ENCODE measurements at places on chromosomes 2 and 18.
A peak's percentile ranks its signal among the peaks of the same experiment; 100 is the strongest.

DNA sequence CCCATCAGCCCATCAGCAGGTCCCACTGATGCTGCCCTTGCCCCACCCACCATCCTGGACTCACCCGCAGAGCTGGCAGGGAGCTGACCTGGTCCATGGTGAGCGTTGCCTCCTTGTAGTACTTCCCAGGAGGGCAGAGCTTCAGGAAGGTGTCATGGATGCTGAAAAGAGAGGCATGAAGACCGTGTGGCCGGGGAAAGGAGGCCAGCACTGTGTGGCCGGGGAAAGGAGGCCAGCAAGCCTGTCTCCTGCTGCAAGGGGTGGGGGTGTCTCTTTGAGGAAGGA lies 11.9 kb downstream of the CIB4 start:
- peaks cover 36% of the 10 kb centered on the region for H3K4me1 ChIP-seq
- H3K27me3 ChIP-seq = no peaks in the 10 kb centered on the region
- DNase-seq = no peak
- H3K4me3 ChIP-seq = no peak overlapping the region
- no peaks in the 10 kb centered on the region for H3K36me3 ChIP-seq
- no peak overlapping the region for H3K27ac ChIP-seq

GRCh38 chr2:37553411-37554154 lies 117.9 kb downstream of the CDC42EP3 start:
- H3K27ac ChIP-seq = no peak overlapping the region
- H3K36me3 ChIP-seq = no peaks in the 10 kb centered on the region
- H3K4me3 ChIP-seq = no peak overlapping the region
- H3K27me3 ChIP-seq = no peaks in the 10 kb centered on the region
- no peak for DNase-seq

GRCh38 chr2:168185583-168186274 lies 61.7 kb downstream of the STK39 start:
- H3K27ac ChIP-seq = no peak overlapping the region
- H3K4me3 ChIP-seq = no peak overlapping the region
- H3K36me3 ChIP-seq = no peaks in the 10 kb centered on the region
- H3K4me1 ChIP-seq = peaks cover 11% of the 10 kb centered on the region
- no peak for DNase-seq
- no peaks in the 10 kb centered on the region for H3K27me3 ChIP-seq

DNA sequence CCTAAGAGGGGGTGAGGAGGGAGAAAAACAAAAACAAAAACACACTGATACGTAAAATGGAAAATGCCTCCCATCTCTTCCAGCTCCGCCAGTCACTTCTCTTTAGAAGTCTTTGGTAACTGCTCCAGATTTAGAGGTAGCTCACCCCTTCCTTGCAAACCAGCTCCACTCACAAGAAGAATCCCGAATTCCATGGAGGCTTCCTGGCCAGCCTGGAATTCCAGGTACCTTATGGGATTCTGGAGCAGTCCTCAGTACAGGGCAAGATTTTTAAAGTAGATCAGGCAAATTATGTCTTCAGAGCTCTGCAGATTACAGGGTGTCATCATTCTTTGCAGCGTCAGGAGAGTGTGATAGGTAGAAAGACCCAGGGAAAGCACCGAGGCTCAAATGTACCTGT lies 4.8 kb downstream of the STON1 start:
- no peak overlapping the region for H3K27ac ChIP-seq
- H3K36me3 ChIP-seq = no peaks in the 10 kb centered on the region
- no peaks in the 10 kb centered on the region for H3K4me1 ChIP-seq
- no peak overlapping the region for H3K4me3 ChIP-seq

- H3K4me3 ChIP-seq = no peak overlapping the region
- H3K27me3 ChIP-seq = no peaks in the 10 kb centered on the region
- DNase-seq = no peak
- H3K36me3 ChIP-seq = no peaks in the 10 kb centered on the region
- peaks cover 11% of the 10 kb centered on the region for H3K4me1 ChIP-seq
These were observed 21.0 kb downstream of the MYO1B start for GRCh38 chr2:191266201-191266600.

- H3K4me1 ChIP-seq = peaks cover 52% of the 10 kb centered on the region
- no peak overlapping the region for H3K27ac ChIP-seq
- no peaks in the 10 kb centered on the region for H3K36me3 ChIP-seq
- no peaks in the 10 kb centered on the region for H3K27me3 ChIP-seq
- no peak overlapping the region for H3K4me3 ChIP-seq
- DNase-seq = no peak
These were observed 42.4 kb downstream of the TNS1 start for GRCh38 chr2:217960351-217960750.

GRCh38 chr2:13818002-13818401 lies 814.5 kb upstream of the LRATD1 start:
- H3K4me1 ChIP-seq = no peaks in the 10 kb centered on the region
- no peak for DNase-seq
- H3K27ac ChIP-seq = no peak overlapping the region

- H3K27me3 ChIP-seq = no peaks in the 10 kb centered on the region
- H3K4me3 ChIP-seq = no peak overlapping the region
- DNase-seq = no peak
- no peak overlapping the region for H3K27ac ChIP-seq
- H3K36me3 ChIP-seq = no peaks in the 10 kb centered on the region
These were observed 532.4 kb upstream of the SALL3 start for GRCh38 chr18:78447211-78447610.

- H3K27me3 ChIP-seq = no peaks in the 10 kb centered on the region
- H3K36me3 ChIP-seq = no peaks in the 10 kb centered on the region
- no peak for DNase-seq
- no peak overlapping the region for H3K4me3 ChIP-seq
- no peak overlapping the region for H3K27ac ChIP-seq
These were observed 125.1 kb downstream of the ATL2 start for GRCh38 chr2:38251940-38252339.

GRCh38 chr2:98730053-98730706 lies 752 bp downstream of the MGAT4A start:
- no peak overlapping the region for H3K27ac ChIP-seq
- DNase-seq = peak; percentile 68
- no peak overlapping the region for H3K4me3 ChIP-seq
- H3K27me3 ChIP-seq = no peaks in the 10 kb centered on the region
- peaks cover 15% of the 10 kb centered on the region for H3K4me1 ChIP-seq
- no peaks in the 10 kb centered on the region for H3K36me3 ChIP-seq

DNA sequence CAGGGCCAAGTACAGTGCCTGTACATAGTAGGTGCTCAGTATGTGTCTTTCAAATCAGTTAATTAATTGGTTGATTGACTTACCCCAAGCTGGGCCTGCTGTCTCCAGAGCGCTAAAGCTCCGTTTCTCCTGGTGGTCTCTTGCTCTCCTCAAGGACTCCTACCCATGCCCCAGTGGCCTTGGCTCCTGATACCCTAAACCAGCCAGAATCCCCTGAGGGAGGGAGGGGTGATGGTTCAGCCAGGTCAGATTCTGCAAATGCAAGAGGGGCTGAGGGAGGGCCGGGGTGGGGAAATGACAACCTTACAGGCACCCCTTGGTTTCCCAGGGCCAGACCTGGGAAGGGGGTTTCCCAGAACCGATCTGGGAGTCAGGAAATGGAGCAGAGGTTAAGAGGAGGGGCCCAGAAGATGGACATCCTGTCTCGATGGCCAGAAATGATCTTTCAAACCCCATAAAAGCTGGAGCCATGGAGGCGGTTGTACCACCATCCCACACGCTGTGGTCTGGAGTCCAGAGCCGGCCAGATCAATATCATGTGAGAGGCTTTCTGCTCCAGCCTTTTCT lies 209.1 kb downstream of the TNS1 start:
- no peaks in the 10 kb centered on the region for H3K36me3 ChIP-seq
- H3K27ac ChIP-seq = no peak overlapping the region
- H3K4me1 ChIP-seq = peaks cover 21% of the 10 kb centered on the region
- H3K4me3 ChIP-seq = no peak overlapping the region

- no peaks in the 10 kb centered on the region for H3K4me1 ChIP-seq
- H3K4me3 ChIP-seq = no peak overlapping the region
- H3K36me3 ChIP-seq = no peaks in the 10 kb centered on the region
- H3K27me3 ChIP-seq = no peaks in the 10 kb centered on the region
- DNase-seq = no peak
- H3K27ac ChIP-seq = no peak overlapping the region
These were observed 469.3 kb downstream of the PLCL1 start for GRCh38 chr2:198273660-198274059.

- no peaks in the 10 kb centered on the region for H3K36me3 ChIP-seq
- no peak for DNase-seq
- H3K4me3 ChIP-seq = no peak overlapping the region
- H3K27ac ChIP-seq = no peak overlapping the region
- H3K4me1 ChIP-seq = no peaks in the 10 kb centered on the region
These were observed 9.8 kb upstream of the INO80D start for GRCh38 chr2:206095536-206096332.

GRCh38 chr2:144136297-144137010 lies 383.5 kb downstream of the ZEB2 start:
- no peak overlapping the region for H3K27ac ChIP-seq
- H3K36me3 ChIP-seq = no peaks in the 10 kb centered on the region
- H3K27me3 ChIP-seq = no peaks in the 10 kb centered on the region
- DNase-seq = no peak
- H3K4me1 ChIP-seq = peaks cover 3% of the 10 kb centered on the region
- no peak overlapping the region for H3K4me3 ChIP-seq

DNA sequence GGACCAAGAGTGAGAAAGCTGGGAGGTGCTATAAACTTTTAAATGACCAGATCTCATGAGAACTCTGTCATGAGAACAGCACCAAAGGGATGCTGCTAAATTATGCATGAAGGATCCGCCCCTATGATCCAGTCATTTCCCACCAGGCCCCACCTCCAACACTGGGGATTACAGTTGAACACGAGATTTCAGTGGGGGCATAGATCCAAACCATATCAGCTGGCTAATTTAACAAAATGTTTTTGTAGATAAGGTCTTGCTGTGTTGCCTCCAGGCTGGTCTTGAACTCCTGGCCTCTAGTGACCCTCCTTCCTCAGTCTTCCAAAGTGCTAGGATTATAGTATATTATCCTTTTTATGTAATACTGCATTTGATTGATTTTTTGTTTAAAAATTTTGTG lies 56.0 kb downstream of the NBEAL1 start:
- H3K4me1 ChIP-seq = no peaks in the 10 kb centered on the region
- no peaks in the 10 kb centered on the region for H3K27me3 ChIP-seq
- H3K4me3 ChIP-seq = no peak overlapping the region
- no peak overlapping the region for H3K27ac ChIP-seq
- H3K36me3 ChIP-seq = peaks cover 18% of the 10 kb centered on the region
- DNase-seq = no peak

DNA sequence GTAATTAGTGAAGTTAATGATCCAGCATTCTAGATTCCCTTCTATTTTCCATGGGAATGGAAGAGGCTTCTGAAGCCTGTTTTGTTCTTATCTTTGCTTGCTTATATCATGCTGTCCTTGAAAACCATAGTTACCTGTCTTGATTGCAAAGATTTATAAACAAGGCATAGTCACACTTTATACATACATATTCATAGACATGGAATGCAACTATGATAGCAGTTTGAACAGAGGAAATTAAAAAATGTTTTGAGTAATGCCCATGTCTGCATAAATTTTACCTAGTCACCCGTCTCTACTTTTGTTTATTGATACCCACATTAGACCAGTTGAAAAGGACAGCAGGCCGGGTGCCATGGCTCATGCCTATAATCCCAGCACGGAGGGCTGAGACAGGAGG lies 289.0 kb downstream of the PTPRM start:
- no peak overlapping the region for H3K4me3 ChIP-seq
- no peaks in the 10 kb centered on the region for H3K36me3 ChIP-seq
- H3K27me3 ChIP-seq = no peaks in the 10 kb centered on the region
- no peak for DNase-seq
- peaks cover 60% of the 10 kb centered on the region for H3K4me1 ChIP-seq

- H3K4me1 ChIP-seq = no peaks in the 10 kb centered on the region
- no peak for DNase-seq
These were observed 1.4 kb downstream of the TOGARAM2 start for GRCh38 chr2:28982381-28982950.

DNA sequence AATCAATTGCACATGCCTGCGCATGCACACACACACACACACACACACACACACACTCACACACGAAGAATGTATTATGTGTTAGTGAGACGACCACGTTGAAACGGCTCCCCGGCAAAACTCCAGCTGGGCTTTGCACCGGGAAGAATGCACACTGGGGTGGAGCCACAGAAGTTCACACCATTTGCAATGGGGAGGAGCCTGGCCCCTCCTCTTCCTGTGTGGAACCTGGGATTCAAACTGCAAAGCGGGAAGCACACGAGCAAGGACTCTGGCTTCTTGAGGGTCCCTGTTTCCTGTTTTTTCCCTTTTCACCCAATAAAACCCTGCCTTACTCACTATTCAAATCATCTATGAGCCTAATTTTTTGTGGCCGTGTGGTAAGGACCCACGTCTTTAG lies 304.0 kb upstream of the TMEFF2 start:
- no peak overlapping the region for H3K4me3 ChIP-seq
- no peak for DNase-seq
- no peak overlapping the region for H3K27ac ChIP-seq
- H3K27me3 ChIP-seq = no peaks in the 10 kb centered on the region
- H3K36me3 ChIP-seq = no peaks in the 10 kb centered on the region

- H3K4me3 ChIP-seq = no peak overlapping the region
- H3K4me1 ChIP-seq = peaks cover 12% of the 10 kb centered on the region
- H3K27ac ChIP-seq = no peak overlapping the region
- H3K36me3 ChIP-seq = no peaks in the 10 kb centered on the region
These were observed 76.3 kb downstream of the GPD2 start for GRCh38 chr2:156512451-156512850.

- H3K4me3 ChIP-seq = no peak overlapping the region
- H3K27ac ChIP-seq = no peak overlapping the region
- no peak for DNase-seq
- no peaks in the 10 kb centered on the region for H3K27me3 ChIP-seq
- no peaks in the 10 kb centered on the region for H3K36me3 ChIP-seq
These were observed 57.5 kb downstream of the OSR1 start for GRCh38 chr2:19300961-19301360.

GRCh38 chr2:195360242-195360641 lies 296.8 kb upstream of the SLC39A10 start:
- H3K4me1 ChIP-seq = no peaks in the 10 kb centered on the region
- no peaks in the 10 kb centered on the region for H3K27me3 ChIP-seq
- no peak for DNase-seq
- no peak overlapping the region for H3K27ac ChIP-seq

DNA sequence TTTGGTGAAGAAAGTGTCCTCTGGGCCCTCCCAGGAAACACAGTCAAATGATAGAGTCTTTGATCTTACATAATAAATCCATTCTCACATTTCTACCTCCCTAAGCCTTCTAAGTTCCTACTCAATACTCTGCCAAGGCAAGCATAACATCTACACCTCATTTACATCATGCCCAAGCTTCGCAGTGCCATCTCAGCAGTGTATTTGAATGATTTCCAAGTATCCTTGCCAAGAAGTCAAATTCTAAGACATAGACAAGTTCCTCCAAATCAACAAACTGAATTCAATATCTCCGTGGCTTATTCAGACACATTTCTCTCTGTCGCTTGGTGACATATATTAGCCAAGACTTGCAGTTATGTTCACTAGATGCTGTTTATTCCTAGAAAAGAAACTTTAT lies 8.1 kb upstream of the MLPH start:
- H3K27me3 ChIP-seq = no peaks in the 10 kb centered on the region
- H3K36me3 ChIP-seq = no peaks in the 10 kb centered on the region
- no peak overlapping the region for H3K27ac ChIP-seq
- no peak overlapping the region for H3K4me3 ChIP-seq
